ENCODE measurements at places on chromosomes 13 and 19. TPM values are rescaled to one million over a fixed set of nuclear protein-coding genes. Genes with fewer than 3 reads are reported as not detected.

Gene ZNF433
- 3.8 TPM for polyA plus RNA-seq

DNA sequence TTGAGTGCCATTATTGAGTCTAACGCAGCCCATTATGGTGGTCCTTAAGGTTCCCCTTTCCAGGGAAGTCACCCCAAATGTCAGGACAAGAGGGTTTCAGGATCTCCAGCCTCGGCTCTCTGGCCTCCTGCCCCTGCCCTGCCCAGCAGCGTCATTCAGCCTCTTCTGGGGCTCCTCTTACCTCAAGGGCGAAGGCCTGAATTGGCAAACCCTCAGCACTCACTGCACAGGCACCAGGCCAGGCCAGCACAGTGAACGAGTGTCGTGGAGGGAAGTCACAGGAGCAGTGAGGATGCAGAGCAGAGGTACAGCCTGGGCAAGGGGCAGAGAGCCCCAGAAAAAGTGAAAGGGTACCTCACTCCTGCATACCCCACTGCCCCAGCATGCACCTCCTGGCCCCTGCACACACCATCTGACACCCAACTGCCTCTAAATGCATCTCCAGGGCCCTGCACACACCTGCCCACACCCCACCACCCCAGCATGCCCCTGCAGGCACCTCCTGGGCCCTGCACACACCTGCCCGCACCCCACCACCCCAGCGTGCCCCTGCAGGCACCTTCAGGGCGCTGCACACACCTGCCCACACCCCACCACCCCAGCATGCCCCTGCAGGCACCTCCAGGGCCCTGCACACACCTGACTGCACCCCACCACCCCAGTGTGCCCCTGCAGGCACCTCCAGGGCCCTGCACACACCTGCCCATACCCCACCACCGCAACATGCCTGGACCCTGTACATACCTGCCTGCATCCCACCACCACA, 19.8 kb downstream of the SLC25A42 start:
- DNase-seq = no peak

- DNase-seq = no peak
Measured at GRCh38 chr19:2394054-2394441, 33.3 kb downstream of the TIMM13 start.

Gene SPTBN4
- 0.24 TPM for polyA plus RNA-seq

DNA sequence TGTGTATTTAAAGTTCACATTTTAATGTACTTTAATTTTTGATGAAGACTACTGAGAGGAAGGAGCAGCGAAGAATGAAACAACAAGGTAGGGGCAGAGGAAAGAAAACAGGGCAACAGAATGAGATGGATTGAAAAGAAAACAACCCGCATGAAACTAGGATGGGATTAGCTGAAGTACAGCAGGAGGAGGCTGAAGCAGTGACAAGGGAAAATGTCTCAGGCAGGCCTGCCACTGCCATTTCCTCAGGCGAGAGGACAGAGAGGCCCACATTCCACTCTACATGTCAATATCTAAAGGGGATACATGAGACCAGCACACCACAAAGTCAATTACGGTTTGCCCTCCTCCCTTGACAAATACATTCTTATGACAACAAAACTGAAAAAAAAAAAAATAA, 1703.2 kb downstream of the EFNB2 start:
- no peak for DNase-seq

Gene CYP2F1
- polyA plus RNA-seq = not detected
